Thymus (tissue), 14 donors: ENCODE measurements at places on chromosomes 6 and 20. TPM values are rescaled to one million over a fixed set of nuclear protein-coding genes. Genes with fewer than 3 reads are reported as not detected.

DNA sequence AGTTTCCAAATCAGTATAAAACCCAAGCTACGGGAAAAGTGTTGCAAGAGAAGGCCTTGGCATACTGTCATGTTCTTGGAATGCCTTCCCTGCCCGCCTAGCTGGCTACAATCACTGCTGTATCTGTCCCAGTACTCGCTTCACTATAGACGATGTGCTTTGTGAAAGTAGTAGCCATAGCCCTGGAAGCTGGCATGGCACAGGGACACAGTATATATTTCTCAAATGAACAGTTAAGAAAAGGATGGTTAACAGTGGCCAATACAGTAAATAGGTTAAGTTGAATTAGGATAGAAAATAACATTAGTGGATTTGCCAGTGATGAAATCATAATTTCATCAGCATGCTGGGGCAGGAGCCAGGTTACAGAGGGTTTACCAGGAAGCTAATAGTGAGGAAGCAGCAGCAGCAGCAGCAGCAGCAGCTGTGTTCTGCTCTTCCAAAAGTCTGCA, 499.3 kb downstream of the CDKAL1 start:
- no peak overlapping the region for H3K27ac ChIP-seq
- no peaks in the 10 kb centered on the region for H3K36me3 ChIP-seq
- H3K4me1 ChIP-seq, result no peaks in the 10 kb centered on the region
- H3K4me3 ChIP-seq, result no peak overlapping the region
- no peaks in the 10 kb centered on the region for H3K27me3 ChIP-seq

DNA sequence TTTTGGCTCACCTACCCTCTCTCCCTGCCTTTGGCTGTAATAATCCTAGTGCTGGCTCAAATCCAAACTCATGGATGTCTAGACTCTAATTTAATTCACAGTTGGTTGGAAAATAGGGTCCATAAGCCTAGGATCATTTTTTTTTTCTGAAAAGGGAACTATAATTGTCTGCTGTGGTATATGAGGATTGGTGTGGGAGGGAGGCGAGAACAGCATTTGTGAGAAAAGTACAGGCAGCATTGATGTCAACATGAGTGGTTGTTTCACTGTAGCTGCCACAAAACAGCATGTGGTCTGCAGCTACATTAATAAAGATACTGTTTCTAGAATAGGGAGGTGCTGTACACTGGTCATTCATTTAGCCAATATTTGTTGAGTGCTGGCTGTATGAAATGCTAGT, 18.6 kb upstream of the POLR1H start:
- H3K4me3 ChIP-seq, result no peak overlapping the region
- no peaks in the 10 kb centered on the region for H3K4me1 ChIP-seq
- H3K36me3 ChIP-seq, result no peaks in the 10 kb centered on the region

- no peak for DNase-seq
- H3K27me3 ChIP-seq, result peaks cover 15% of the 10 kb centered on the region
- no peaks in the 10 kb centered on the region for H3K4me1 ChIP-seq
- no peak overlapping the region for H3K27ac ChIP-seq
Observed at GRCh38 chr6:148231572-148231971, 111.1 kb upstream of the SASH1 start.

DNA sequence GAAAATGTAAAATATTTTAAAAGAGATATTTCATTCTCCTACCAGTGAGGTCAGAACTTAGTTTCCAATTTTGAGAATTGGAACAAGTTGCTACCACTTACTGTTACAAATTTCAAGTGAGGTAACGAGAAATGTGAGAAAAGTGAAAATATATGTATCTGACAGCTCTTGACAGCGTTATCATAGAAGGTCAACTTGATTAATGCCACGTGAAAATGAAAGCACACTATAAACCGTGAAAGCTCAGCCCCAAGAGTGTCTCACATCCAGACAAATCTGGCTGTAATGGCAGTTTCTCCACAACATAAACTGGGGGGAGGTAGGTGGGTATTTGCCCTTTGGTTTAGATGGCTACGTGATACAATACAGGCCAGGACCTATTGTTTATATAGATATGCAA, 13.9 kb downstream of the HDGFL1 start:
- no peaks in the 10 kb centered on the region for H3K27me3 ChIP-seq
- no peaks in the 10 kb centered on the region for H3K36me3 ChIP-seq
- no peak overlapping the region for H3K4me3 ChIP-seq
- no peak overlapping the region for H3K27ac ChIP-seq

- no peaks in the 10 kb centered on the region for H3K27me3 ChIP-seq
- H3K4me1 ChIP-seq, result no peaks in the 10 kb centered on the region
- H3K27ac ChIP-seq, result no peak overlapping the region
- H3K36me3 ChIP-seq, result no peaks in the 10 kb centered on the region
Observed at GRCh38 chr6:105207524-105208269, 27.9 kb upstream of the POPDC3 start.

DNA sequence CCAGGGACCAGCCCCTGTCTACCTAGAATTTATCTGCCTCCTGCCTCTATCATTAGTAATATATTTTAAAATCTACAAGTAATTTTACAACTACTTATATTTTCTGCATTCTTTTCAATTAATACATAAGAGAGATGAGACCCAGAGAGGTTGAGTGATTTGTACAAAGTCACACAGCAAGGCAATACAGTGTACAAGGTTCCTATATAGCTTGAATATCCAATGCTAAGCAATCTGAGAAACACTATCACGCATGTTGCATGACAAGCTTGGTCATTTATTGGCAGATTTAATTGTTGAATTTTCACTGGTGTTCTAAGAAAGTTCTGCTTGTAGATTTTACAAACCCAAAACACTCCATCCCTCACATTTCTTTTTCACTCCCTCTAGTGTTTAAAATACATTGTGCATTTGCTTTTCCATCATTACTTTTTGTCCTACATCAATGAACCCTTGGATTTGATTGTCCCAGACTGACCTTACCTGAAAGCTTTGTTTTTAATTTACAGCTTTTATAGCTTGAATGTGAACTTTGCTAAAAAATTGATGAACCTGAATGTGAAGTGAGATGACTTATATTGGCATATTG, 520.9 kb upstream of the CITED2 start:
- no peaks in the 10 kb centered on the region for H3K27me3 ChIP-seq
- H3K4me1 ChIP-seq, result no peaks in the 10 kb centered on the region
- H3K36me3 ChIP-seq, result no peaks in the 10 kb centered on the region

DNA sequence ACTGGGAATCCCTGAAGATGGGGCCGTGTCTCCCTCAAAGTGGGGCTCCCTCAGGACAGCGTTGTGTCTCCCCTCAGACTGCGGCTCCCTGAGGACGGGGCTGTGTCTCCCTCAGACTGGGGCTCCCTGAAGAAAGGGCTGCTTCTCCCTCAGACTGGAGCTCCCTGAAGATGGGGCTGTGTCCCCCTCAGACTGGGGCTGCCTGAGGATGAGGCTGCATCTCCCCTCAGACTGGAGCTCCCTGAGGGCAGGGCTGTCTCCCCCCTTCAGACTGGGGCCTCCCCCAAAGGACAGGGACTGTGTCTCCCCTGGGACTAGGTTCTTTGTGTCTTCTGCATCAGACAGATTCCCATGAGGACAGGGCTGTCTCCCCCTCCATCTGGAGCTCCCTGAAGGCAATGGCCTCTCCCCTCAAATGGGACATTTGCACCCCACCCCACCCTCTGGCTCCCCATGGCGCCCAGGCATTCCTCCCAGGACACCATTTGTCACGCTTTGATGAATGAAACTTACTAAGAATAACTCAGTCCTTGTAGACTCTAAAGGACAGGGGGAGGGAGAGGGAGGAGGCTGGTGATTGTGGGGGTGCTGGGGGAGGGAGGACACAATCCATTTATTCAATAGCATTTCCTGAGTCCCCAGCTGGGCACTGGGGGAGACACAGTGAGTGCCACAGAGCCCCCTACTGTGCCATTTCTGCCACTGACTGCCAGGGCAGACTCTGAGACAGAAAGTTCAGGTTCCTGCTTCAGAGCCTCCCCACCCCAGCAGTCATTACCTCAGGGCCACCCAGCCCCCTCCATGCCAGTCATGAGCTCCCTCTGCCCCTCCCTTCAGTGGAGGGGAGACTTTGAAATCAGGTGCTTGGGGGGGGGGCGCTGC, 122.4 kb downstream of the MRPL14 start:
- no peak overlapping the region for H3K27ac ChIP-seq
- peaks cover 48% of the 10 kb centered on the region for H3K4me1 ChIP-seq
- H3K36me3 ChIP-seq, result no peaks in the 10 kb centered on the region
- DNase-seq, result no peak
- H3K4me3 ChIP-seq, result no peak overlapping the region

DNA sequence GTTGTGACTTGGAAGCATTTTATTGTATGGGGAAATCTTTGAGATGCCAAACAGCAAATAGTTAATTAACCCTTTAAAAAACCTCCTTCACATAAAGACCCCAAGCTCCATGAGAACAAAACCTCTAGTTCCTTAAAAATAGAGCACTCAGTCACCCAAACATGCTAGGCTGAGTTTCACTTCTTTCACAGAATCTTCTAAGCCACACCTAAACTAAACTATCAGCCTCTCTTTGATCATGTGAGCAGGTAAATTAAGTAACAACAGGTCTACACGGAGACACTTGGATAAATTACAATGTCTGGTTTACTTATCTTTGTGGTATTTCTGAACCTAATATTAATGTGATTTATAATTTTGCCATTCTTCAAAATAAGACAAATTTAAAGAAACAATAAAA, 205.2 kb upstream of the MARCKS start:
- no peak overlapping the region for H3K4me3 ChIP-seq
- no peak for DNase-seq
- no peaks in the 10 kb centered on the region for H3K4me1 ChIP-seq
- no peak overlapping the region for H3K27ac ChIP-seq

PTK6 gene
- 0.19 TPM for total RNA-seq

PNLDC1 gene
- 0.28 TPM for total RNA-seq

CALHM4 gene
- not detected for total RNA-seq

DNMT3B gene
- total RNA-seq, result 2.7 TPM

DOK5 gene
- total RNA-seq, result 0.76 TPM

SYTL3 gene
- total RNA-seq, result 22.6 TPM

C6orf132 gene
- 0.71 TPM for total RNA-seq

ARMH2 gene
- total RNA-seq, result not detected

TRIM40 gene
- 0.09 TPM for total RNA-seq

CD40 gene
- total RNA-seq, result 22.8 TPM

PXMP4 gene
- total RNA-seq, result 3.8 TPM
